ENCODE measurements at places on chromosomes 1 and 21.

- DNase-seq, result no peak
These were observed 29.9 kb downstream of the FUBP1 start for GRCh38 chr1:77948841-77949424.

DNA sequence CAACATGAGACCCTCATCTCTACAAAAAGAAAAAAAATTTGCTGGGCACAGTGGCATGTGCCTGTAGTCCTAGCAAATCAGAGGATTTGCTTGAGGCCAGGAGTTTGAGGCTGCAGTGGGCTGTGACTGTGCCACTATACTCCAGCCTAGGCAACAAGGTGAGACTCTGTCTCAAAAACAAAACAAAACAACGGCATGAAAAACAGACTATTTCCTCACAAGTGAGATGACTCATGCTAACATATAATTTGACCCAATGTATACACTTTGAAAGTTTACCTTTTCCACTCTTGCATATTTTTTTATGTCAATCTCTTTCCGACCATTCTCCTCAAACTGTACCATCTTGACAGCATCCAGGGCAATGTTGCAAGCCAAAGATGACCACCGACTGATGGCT lies 17.5 kb downstream of the CCT3 start:
- DNase-seq, result no peak

GRCh38 chr1:69920426-69920825 lies 285.0 kb downstream of the LRRC40 start:
- no peak for DNase-seq

GRCh38 chr1:46538147-46538546 lies 13.3 kb downstream of the KNCN start:
- DNase-seq, result no peak

Measured in activated CD8-positive, alpha-beta memory T cell treated with anti-CD3 and anti-CD28 coated beads for 1 hour (primary cell).